ENCODE measurements at places on chromosomes 6 and 20. TPM values are rescaled to one million over a fixed set of nuclear protein-coding genes. Genes with fewer than 3 reads are reported as not detected.

DNA sequence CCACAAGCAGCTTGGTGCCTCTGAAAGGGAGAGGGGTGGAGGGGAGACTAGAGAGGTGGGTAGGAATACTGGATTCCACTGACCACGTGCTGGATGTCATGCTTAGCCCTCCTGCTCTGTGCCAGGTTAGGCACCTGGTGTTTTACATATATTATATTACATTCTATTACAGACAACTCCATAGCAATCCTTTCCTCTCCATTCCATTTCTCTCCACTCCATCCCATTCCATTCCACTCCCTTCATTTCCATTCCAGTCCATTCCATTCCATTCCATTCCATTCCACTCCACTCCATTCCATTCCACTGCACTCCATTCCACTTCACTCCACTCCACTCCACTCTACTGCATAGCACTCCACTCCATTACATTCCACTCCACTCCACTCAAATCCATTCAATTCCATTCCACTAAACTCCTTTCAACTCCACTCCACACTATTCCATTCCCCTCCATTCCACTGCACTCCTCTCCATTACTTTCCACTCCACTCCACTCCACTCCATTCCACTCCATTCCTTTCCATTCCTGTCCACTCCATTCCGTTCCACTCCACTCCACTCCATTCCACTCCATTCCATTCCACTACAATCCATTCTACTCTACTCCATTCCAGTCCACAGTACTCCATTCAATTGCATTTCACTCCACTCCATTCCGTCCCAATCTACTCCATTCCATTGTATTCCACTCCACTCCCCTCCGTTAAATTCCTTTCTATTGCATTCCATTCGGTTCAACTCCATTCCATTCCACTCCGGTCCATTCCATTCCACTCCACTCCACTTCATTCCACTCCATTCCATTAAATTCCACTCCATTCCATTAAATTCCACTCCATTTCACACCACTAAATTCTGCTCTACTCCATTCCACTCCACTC lies 27.2 kb upstream of the DEFB125 start:
- DNase-seq = no peak

- no peak for DNase-seq
Observed at GRCh38 chr6:137827977-137828810, 38.9 kb upstream of the TNFAIP3 start.

GRCh38 chr6:47335466-47335865 lies 25.8 kb upstream of the TNFRSF21 start:
- DNase-seq = no peak

Gene RXRB
- 40.0 TPM for total RNA-seq

Gene CDH22
- not detected for total RNA-seq

DNA sequence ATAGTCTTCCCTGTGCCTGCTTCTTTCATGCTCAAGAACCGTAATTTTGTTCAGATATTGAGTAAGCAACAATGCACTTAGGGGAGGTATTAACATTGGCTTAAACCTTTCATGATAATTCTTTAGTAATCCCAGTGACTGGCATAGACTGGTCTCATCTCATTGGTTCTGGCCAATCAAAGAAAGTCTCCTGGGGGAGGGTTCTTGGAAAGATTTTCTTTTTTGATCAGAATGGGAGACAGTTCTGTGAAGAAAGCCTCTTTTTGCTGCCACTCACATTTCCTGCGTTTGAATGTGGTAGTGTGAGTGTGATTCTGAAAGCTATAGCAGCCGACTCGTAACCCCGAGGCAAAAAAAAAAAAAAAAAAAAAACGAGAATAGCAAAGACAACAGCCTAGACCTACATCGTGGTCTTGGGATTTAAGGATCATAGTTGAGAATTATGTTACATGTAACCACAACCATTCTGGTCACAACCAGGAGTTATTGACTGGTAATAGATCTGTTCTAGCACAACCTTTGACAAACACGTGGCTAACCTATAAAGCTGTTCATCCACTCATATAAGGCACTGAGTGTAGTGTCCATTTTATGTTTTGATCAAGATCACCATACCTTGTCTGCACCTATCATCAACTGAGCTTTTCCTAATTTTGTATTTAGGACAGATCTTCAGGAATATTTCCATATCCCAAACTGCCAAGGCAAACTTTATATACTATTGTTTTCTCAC lies 15.1 kb upstream of the TMEM217 start:
- DNase-seq = no peak

- DNase-seq = no peak
Observed at GRCh38 chr6:164378330-164378729, 931.1 kb downstream of the C6orf118 start.

Gene SLC26A8
- total RNA-seq = not detected

DNA sequence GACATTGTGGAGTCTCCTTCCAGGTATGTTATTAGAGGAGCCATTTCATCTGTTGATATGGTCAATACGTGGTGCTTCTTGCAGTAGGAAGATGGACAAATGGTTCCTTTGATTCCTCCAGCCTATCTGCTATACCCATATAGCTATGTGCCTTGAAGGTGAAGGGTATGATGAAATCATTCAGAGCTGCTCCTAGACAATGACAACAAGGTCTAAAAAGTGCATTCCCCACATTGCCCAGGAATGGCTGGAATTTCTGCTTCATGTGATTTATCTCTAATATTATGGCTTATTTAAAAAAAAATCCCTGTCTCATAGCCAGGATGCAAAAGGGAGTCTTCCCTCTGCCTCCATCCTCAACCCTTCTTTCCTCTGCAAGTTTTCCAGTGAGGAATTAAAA lies 14.1 kb downstream of the DAAM2 start:
- DNase-seq = no peak

- DNase-seq = no peak
Observed at GRCh38 chr6:89669002-89669401, 30.5 kb upstream of the LYRM2 start.

Gene DZANK1
- 2.3 TPM for total RNA-seq

Gene FAM83D
- 6.3 TPM for total RNA-seq

GRCh38 chr20:21393166-21393565 lies 4.2 kb downstream of the NKX2-4 start:
- no peak for DNase-seq

GRCh38 chr6:152119831-152120230 lies 312.3 kb downstream of the ESR1 start:
- no peak for DNase-seq

Gene RSPO4
- total RNA-seq = 0.25 TPM

Gene BPI
- total RNA-seq = not detected

Gene MAVS
- 10.0 TPM for total RNA-seq

DNA sequence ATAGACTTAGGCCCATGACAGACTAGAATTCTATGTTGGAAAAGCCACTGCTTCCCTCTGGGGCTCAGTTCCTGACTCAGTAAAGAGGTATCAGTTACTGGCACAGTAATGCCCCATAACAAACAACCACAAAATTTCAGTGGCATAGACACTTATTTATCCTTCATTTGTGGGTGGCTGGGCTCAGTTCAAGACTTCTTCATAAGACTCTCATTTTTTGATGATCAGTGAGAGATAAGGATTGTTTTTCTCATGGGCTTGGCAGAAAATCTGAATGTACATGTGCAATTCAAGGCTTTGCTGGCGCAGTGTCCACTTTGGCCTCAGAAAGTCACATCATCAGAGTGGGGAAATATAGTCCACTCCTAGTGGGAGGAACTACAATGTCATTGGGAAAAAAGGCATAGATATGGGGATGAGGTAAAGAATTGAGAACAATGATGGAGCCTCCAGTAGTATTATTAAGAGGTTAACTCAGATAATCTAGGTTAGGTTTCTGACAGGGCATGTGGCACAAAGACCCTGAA lies 384.6 kb upstream of the FLRT3 start:
- no peak for DNase-seq

DNA sequence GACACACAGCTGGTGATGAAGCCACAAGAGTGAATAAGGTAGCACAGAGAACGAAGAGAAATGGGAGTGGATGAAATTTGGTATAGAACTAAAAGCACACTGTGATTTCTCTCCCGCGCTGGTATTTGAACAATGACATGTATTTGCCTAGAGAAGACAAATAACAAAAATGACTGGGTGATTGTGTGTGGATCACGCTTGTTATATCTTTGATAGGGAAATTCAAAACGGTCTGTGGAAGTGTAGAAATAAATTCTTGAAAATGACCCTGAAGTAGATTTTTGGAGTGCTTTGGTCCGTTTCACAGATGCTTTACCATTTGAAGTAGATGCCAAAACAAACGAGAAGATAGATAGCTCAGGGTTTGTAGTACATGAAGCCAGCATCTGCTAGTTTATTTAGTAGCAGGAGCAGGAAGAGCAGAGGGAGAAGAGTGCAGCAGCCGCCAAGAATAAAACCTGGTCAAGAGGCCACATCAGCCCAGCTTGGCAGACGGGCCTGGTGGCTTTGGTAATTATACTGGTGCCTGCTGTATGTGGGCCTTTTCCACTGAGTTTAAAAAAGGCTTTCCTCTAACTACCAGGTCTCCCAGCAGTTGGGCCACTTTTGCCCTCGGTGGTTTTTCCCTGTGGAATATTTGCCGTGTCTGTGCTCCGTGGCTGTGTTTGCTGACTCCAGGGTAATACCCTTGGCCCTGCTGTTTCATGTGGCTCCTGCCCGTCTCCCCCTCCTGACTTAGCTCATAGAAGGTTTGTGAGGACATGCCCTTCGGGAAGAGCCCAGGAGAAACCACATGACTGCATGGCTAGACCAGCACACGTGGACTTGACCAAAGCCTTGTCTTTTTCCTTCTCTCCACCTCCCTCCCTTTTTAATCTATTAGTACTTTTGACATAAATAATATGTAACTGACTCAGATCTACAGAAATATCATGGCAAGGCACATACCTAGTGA lies 294.0 kb downstream of the SOX4 start:
- DNase-seq = no peak

Gene KIF13A
- 0.33 TPM for total RNA-seq

- no peak for DNase-seq
Observed at GRCh38 chr6:163814494-163815364, 400.2 kb downstream of the QKI start.

DNA sequence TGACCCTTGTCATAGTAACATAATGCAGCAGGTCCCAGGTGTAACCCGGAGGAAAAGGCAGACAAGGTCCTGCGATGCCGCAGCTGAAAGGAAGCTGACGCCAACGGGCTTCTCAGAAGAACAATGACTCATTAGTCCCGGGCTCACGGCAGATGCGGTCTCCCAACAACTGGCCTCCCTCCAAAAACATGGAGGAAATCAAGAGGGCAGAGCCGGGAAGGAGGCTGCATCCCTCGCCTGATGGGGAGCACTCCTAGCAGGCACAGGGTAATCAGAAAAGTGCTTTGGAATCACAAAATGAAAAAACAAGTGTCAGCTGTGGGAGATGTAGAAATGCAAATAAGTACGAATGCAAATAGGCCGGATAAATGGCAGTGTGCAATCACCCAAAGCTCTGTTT lies 165.2 kb upstream of the AGPAT4 start:
- no peak for DNase-seq

- DNase-seq = no peak
Observed at GRCh38 chr6:107698146-107698545, 126.0 kb downstream of the SCML4 start.

- DNase-seq = no peak
Observed at GRCh38 chr6:57262488-57262887, 40.4 kb upstream of the RAB23 start.

DNA sequence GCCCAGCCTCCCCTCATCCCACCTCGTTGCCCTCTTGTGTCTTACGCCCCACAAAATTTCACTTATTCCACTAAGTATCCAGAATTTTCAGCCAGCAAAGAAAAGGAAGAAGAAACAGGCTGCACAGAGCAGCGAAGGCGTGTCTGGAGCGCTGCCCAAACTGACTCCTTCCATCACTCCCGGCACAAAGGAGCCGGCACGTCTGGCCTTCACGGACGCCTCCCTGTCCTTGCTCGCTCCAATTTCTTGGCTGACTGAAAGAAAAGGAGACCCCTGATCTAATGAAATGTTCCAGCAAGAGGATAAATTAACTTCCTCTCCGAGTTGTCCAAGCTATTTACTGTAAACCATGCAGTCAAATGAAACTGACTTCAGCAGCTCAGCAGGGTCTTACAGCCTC lies 152.3 kb upstream of the CDH4 start:
- DNase-seq = no peak

- peak; percentile 52 for DNase-seq
Observed at GRCh38 chr6:11975353-11975977, 36.6 kb upstream of the HIVEP1 start.

Gene SLC16A10
- 18.5 TPM for total RNA-seq

- no peak for DNase-seq
Observed at GRCh38 chr6:82779041-82779440, 286.6 kb downstream of the UBE3D start.

- no peak for DNase-seq
Observed at GRCh38 chr6:37540390-37540789, 40.7 kb upstream of the CCDC167 start.

DNA sequence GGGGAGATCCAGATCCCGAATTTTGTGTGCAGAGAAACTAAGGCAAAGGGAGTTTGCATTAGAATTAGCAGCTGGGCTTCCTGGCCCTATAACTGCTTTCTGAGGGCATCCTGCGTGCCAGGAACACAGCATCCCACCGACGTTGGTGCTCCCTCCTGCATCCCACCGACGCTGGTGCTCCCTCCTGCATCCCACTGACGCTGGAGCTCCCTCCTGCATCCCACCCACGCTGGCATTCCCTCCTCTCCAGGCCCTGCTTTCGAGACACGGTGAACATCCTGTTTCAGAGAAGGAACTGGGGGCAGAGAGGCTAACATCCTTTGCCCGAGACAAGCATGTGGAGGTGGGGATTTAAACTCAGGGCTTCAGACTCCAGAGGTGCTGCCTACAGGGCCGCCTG lies 44.4 kb downstream of the DACT2 start:
- DNase-seq = no peak

GRCh38 chr20:62531046-62531838 lies 55.4 kb upstream of the GATA5 start:
- DNase-seq = no peak

Gene EPPIN
- total RNA-seq = not detected

- no peak for DNase-seq
Observed at GRCh38 chr6:19325335-19325789, 511.8 kb upstream of the ID4 start.

Gene ZSCAN9
- 3.0 TPM for total RNA-seq

DNA sequence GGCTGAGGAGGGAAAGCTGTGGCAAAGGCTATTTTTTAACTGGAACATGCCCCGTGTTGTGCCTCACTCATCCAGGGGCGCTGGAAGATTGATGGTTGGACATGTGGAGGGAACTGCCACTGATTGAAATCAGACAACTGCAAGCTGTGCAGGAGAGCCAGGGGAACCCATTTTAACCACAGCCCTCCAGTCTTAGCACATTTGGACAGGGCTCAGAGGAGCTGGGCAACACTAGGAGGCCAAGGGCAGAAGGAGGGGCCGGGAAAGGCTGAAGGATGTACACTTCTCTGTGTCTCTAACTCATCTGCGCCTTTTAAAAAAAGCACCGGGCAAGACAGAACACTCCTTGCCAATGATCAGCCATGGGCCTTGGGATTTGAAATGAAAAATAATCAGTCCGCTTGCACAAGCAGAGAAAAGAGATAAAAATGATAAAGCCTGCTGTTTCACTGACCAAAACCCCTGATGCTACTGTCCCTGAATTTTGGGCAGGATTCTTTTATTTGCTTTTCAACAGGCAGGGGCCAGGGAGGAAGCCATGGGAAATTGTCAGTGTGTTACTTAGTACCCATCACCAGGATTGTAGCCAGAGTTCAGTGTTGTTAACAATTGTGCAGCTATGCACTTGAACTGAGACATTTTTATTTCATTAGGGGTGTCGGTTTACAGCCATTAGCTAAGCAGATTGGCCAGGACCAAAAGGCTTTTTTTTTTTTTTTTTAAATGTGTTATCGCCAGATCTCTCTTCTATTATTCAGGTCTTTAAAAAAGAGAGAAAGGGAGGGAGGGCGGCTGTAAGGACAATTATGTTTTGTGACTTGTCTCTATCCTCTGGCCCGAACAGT lies 109.3 kb upstream of the EYA4 start:
- DNase-seq = no peak

- no peak for DNase-seq
Observed at GRCh38 chr20:19008497-19008896, 194.9 kb downstream of the SCP2D1 start.

Measured in CD8-positive, alpha-beta T cell (primary cell).